Transverse colon (tissue), 4 donors: ENCODE measurements at places on chromosomes 13 and 19.

DNA sequence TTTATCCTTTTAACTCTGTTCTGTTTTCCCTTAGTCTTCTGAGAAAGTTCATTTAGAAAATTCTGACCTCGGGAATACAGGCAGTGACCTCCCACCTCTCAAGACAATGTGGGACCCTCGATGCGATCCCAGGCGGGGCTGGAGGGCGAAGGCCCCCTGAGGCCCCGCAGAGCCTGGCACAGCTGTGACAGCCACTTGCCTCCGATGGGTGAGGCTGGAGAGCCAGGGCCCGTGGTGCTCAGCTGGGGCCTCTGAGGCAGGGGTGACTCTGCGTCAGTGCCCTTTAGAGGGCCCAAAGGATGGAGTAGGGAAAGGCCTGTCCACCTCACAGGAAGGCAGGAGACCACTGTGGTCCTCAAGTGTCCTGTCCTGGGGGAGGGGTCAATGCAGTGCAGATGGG lies 10.3 kb downstream of the GJA3 start:
- no peak overlapping the region for H3K4me3 ChIP-seq
- DNase-seq: no peak
- peaks cover 57% of the 10 kb centered on the region for H3K27me3 ChIP-seq
- H3K36me3 ChIP-seq: no peaks in the 10 kb centered on the region

GRCh38 chr19:14412996-14413692 lies 6.0 kb downstream of the DDX39A start:
- peaks cover 35% of the 10 kb centered on the region for H3K36me3 ChIP-seq
- no peak for DNase-seq
- H3K4me1 ChIP-seq: peaks cover 46% of the 10 kb centered on the region
- H3K27ac ChIP-seq: no peak overlapping the region

GRCh38 chr13:108728370-108728769 lies 99.0 kb downstream of the MYO16 start:
- no peak overlapping the region for H3K27ac ChIP-seq
- H3K4me1 ChIP-seq: no peaks in the 10 kb centered on the region
- no peak overlapping the region for H3K4me3 ChIP-seq
- no peaks in the 10 kb centered on the region for H3K27me3 ChIP-seq
- no peaks in the 10 kb centered on the region for H3K36me3 ChIP-seq

- H3K4me1 ChIP-seq: no peaks in the 10 kb centered on the region
- H3K36me3 ChIP-seq: no peaks in the 10 kb centered on the region
- H3K27ac ChIP-seq: no peak overlapping the region
- DNase-seq: no peak
- H3K27me3 ChIP-seq: no peaks in the 10 kb centered on the region
- H3K4me3 ChIP-seq: no peak overlapping the region
These were observed 882.1 kb downstream of the UQCRFS1 start for GRCh38 chr19:28330831-28331230.

- peaks cover 7% of the 10 kb centered on the region for H3K27me3 ChIP-seq
- H3K36me3 ChIP-seq: no peaks in the 10 kb centered on the region
- H3K27ac ChIP-seq: no peak overlapping the region
- H3K4me3 ChIP-seq: peak overlapping the region; percentile 64
These were observed 287 bp downstream of the MEX3D start for GRCh38 chr19:1567848-1568227.

GRCh38 chr19:49869009-49869483 lies 1.7 kb upstream of the PNKP start:
- H3K27ac ChIP-seq: peak overlapping the region; percentile 93
- H3K27me3 ChIP-seq: no peaks in the 10 kb centered on the region
- peak overlapping the region; percentile 54 for H3K4me3 ChIP-seq
- peaks cover 51% of the 10 kb centered on the region for H3K4me1 ChIP-seq
- DNase-seq: no peak

DNA sequence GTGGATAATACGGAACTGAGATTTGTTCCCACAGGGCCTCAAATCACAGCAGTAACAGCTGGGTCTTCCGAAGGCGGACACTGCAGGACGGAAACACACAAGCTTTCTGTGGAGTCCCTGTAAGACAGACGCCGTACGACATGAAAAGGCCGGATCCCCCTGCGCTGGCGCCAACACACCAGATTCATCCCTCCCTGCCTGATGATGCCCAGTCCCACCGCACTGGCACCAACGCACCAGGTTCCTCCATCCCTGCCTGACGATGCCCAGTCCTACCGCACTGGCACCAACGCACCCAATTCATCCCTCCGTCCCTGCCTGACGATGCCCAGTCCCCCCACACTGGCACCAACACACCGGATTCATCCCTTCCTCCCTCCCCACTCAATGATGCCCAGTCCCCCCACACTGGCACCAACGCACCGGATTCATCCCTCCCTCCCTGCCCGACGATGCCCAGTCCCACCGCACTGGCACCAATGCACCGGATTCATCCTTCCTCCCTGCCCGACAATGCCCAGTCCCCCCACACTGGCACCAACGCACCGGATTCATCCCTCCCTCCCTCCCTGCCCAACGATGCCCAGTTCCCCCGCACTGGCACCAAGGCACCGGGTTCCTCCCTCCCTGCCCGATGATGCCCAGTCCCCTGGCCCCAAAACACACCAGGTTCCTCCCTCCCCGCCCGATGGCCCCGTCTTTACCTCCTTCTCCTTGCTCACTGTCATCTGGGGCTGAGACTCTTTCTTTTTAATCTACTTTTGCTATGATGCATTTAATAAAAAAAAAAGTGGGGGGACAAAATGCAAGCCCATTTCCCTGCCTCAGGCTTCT lies 55.1 kb downstream of the RASA3 start:
- H3K27ac ChIP-seq: no peak overlapping the region
- peaks cover 10% of the 10 kb centered on the region for H3K4me1 ChIP-seq
- no peak for DNase-seq
- no peaks in the 10 kb centered on the region for H3K27me3 ChIP-seq
- no peak overlapping the region for H3K4me3 ChIP-seq

GRCh38 chr13:106197496-106197895 lies 338.0 kb downstream of the EFNB2 start:
- no peaks in the 10 kb centered on the region for H3K4me1 ChIP-seq
- H3K27me3 ChIP-seq: no peaks in the 10 kb centered on the region
- no peaks in the 10 kb centered on the region for H3K36me3 ChIP-seq

DNA sequence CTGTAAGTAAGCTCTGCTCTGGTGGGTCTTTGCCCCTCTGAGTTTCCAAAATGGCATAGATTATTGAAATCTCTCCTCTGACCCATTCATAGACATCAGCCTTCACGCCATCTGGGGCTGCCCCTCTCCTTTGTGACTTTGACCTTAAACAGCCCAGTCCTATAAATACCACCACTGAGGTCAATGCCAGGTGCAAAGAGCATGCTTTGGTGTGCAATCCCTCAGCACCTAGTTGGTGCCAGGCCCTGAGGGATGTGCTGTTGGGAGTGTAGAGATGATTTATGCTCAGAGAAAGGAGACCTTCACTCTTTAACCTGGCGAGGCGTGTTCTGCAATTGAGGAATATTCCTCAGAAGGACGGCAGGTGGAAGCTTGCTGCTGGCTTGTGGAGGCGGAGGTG lies 121.7 kb upstream of the TSHZ3 start:
- no peaks in the 10 kb centered on the region for H3K27me3 ChIP-seq
- no peak overlapping the region for H3K27ac ChIP-seq
- no peaks in the 10 kb centered on the region for H3K4me1 ChIP-seq
- no peak overlapping the region for H3K4me3 ChIP-seq

GRCh38 chr13:30872685-30873461 lies 33.2 kb upstream of the MEDAG start:
- H3K36me3 ChIP-seq: no peaks in the 10 kb centered on the region
- peak overlapping the region; percentile 81 for H3K27ac ChIP-seq
- DNase-seq: no peak
- no peaks in the 10 kb centered on the region for H3K27me3 ChIP-seq
- H3K4me3 ChIP-seq: no peak overlapping the region

GRCh38 chr13:29901710-29902631 lies 51.6 kb upstream of the UBL3 start:
- no peaks in the 10 kb centered on the region for H3K27me3 ChIP-seq
- peak; percentile 49 for DNase-seq
- peak overlapping the region; percentile 8 for H3K4me3 ChIP-seq
- H3K27ac ChIP-seq: peak overlapping the region; percentile 76
- H3K4me1 ChIP-seq: peaks cover 24% of the 10 kb centered on the region
- H3K36me3 ChIP-seq: no peaks in the 10 kb centered on the region

- H3K4me3 ChIP-seq: peak overlapping the region; percentile 88
- peaks cover 29% of the 10 kb centered on the region for H3K4me1 ChIP-seq
- H3K36me3 ChIP-seq: no peaks in the 10 kb centered on the region
- H3K27ac ChIP-seq: peak overlapping the region; percentile 89
- no peak for DNase-seq
These were observed 567 bp downstream of the EFNB2 start for GRCh38 chr13:106534639-106535551.

GRCh38 chr13:74847966-74848365 lies 634.0 kb downstream of the TBC1D4 start:
- H3K27ac ChIP-seq: no peak overlapping the region
- H3K4me3 ChIP-seq: no peak overlapping the region
- no peaks in the 10 kb centered on the region for H3K4me1 ChIP-seq
- H3K27me3 ChIP-seq: no peaks in the 10 kb centered on the region
- H3K36me3 ChIP-seq: no peaks in the 10 kb centered on the region
- DNase-seq: no peak

GRCh38 chr19:40280608-40281221 lies 4.4 kb downstream of the AKT2 start:
- H3K36me3 ChIP-seq: no peaks in the 10 kb centered on the region
- peaks cover 37% of the 10 kb centered on the region for H3K4me1 ChIP-seq
- no peaks in the 10 kb centered on the region for H3K27me3 ChIP-seq
- peak overlapping the region; percentile 63 for H3K27ac ChIP-seq
- H3K4me3 ChIP-seq: no peak overlapping the region

- H3K4me3 ChIP-seq: no peak overlapping the region
- H3K27ac ChIP-seq: no peak overlapping the region
- H3K27me3 ChIP-seq: no peaks in the 10 kb centered on the region
- H3K36me3 ChIP-seq: no peaks in the 10 kb centered on the region
- H3K4me1 ChIP-seq: no peaks in the 10 kb centered on the region
- DNase-seq: no peak
These were observed 117.0 kb upstream of the SOX21 start for GRCh38 chr13:94829185-94829836.

DNA sequence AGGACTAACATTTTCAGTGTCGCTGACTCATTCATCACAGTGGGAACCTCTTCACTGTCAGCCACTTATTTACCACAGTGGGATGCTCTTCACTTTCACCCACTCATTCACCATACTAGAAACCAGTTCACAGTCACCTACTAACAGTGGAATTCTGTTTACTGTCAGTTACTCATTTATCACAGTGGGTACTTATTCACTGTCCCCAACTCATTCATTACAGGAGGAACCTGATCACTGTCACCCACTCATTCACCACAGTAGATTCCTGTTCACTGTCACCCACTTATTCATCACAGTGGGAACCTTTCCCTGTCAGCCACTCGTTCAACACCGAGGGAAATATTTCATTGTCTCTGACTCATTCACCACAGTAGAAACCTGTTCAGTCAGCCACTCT lies 10.1 kb upstream of the ZNF85 start:
- no peak overlapping the region for H3K4me3 ChIP-seq
- H3K27me3 ChIP-seq: no peaks in the 10 kb centered on the region

- DNase-seq: no peak
- no peak overlapping the region for H3K27ac ChIP-seq
- H3K27me3 ChIP-seq: no peaks in the 10 kb centered on the region
- no peaks in the 10 kb centered on the region for H3K36me3 ChIP-seq
- H3K4me3 ChIP-seq: no peak overlapping the region
These were observed 52.0 kb upstream of the SPACA7 start for GRCh38 chr13:112324116-112324515.

- peak; percentile 6 for DNase-seq
- no peak overlapping the region for H3K4me3 ChIP-seq
- H3K4me1 ChIP-seq: peaks cover 22% of the 10 kb centered on the region
- H3K36me3 ChIP-seq: no peaks in the 10 kb centered on the region
- no peaks in the 10 kb centered on the region for H3K27me3 ChIP-seq
These were observed 12.8 kb upstream of the RASA3 start for GRCh38 chr13:114145256-114145655.

DNA sequence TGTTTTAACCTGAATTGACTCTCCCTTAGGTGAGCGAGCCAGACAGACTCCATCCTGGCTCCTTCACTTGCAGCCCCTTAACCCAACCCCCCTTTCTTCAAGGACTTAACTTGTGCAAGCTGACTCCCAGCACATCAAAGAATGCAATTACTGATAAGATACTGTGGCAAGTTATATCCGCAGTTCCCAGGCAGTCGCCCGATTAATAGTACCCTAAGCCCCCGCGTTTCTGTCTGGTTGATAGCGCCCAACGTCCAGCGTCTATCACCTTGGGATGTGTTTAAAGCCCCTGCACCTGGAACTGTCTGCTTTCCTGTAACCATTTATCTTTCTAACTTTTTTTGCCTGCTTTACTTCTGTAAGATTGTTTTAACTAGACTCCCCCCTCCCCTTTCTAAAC lies 6.2 kb downstream of the HSD17B14 start:
- no peak for DNase-seq
- H3K27ac ChIP-seq: no peak overlapping the region

- H3K4me1 ChIP-seq: peaks cover 7% of the 10 kb centered on the region
- no peak for DNase-seq
- H3K27ac ChIP-seq: no peak overlapping the region
- no peaks in the 10 kb centered on the region for H3K27me3 ChIP-seq
- no peaks in the 10 kb centered on the region for H3K36me3 ChIP-seq
These were observed 9.7 kb downstream of the INAFM1 start for GRCh38 chr19:47284324-47284899.

DNA sequence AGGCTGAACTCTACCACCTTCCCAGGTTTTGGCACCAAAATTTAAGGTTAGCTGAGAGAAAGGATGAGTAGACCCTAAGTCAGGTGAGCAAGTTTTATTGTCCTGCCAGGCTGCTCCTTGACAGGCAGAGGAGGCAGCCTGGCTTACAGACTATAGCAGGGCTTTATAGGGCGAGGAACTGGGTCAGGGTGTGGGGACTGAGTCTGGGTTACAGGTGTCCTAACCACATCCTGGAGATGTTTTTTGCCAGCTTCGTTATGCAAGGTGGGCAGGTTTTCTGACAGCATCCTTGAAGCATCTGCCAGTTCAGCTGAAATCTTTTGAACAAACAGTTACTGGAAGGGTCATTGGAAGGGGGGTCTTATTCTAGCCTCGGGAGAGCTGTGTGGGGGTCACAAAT lies 905.7 kb upstream of the SLITRK5 start:
- no peaks in the 10 kb centered on the region for H3K4me1 ChIP-seq
- no peak overlapping the region for H3K4me3 ChIP-seq
- no peaks in the 10 kb centered on the region for H3K27me3 ChIP-seq
- no peak for DNase-seq
- no peak overlapping the region for H3K27ac ChIP-seq

GRCh38 chr13:100440751-100441425 lies 147.7 kb downstream of the GGACT start:
- DNase-seq: no peak
- H3K4me1 ChIP-seq: no peaks in the 10 kb centered on the region
- no peaks in the 10 kb centered on the region for H3K27me3 ChIP-seq
- no peaks in the 10 kb centered on the region for H3K36me3 ChIP-seq
- no peak overlapping the region for H3K4me3 ChIP-seq

GRCh38 chr19:44112802-44113137 lies 429 bp upstream of the ZNF225 start:
- peaks cover 7% of the 10 kb centered on the region for H3K36me3 ChIP-seq
- no peaks in the 10 kb centered on the region for H3K27me3 ChIP-seq
- H3K27ac ChIP-seq: peak overlapping the region; percentile 63
